ENCODE measurements at places on chromosomes 1 and 21.
A peak's percentile ranks its signal among the peaks of the same experiment; 100 is the strongest.

DNA sequence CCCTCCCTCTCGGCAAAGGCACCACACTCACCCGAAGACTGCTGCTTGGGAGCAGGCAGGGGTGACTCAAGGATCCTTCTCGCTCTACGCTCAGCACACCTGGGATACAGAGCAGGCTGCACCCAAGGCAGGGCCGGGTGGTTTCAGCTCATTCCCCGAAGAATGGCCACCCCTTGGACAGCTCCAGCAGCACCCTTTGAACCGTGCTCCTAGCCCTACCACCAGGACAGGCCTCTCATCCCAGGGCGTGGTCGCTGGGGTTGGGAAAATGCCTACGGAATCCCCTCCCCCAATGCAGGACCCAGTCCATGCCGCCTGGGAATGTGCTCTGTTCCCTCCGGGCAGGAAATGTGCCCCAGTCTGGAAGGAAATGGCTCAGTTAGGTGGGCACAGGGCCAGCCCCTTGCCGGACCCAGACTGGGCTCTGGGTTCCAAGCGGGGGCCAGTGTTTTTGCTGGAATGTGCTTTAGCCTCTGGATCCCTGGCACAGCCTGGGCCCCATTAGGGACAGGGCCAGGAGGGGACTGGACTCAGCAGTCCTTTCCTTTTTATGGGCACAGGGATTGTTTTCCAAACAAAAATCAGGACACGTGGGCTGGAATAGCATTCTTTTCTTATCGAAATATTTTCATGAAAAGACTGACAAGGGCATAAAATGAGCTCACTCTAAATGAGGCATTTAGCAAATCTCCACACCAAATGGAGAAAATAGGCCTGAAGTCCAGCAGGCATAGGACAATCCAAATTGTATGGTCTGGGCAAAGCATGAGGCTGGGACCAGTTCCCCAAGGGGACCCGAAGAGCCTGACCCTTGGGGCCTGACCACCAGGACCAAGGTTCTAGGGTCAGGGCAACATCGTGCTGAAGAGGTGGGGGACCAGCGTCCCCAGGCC lies 7.3 kb downstream of the TMEM82 start:
- DNase-seq, result no peak

DNA sequence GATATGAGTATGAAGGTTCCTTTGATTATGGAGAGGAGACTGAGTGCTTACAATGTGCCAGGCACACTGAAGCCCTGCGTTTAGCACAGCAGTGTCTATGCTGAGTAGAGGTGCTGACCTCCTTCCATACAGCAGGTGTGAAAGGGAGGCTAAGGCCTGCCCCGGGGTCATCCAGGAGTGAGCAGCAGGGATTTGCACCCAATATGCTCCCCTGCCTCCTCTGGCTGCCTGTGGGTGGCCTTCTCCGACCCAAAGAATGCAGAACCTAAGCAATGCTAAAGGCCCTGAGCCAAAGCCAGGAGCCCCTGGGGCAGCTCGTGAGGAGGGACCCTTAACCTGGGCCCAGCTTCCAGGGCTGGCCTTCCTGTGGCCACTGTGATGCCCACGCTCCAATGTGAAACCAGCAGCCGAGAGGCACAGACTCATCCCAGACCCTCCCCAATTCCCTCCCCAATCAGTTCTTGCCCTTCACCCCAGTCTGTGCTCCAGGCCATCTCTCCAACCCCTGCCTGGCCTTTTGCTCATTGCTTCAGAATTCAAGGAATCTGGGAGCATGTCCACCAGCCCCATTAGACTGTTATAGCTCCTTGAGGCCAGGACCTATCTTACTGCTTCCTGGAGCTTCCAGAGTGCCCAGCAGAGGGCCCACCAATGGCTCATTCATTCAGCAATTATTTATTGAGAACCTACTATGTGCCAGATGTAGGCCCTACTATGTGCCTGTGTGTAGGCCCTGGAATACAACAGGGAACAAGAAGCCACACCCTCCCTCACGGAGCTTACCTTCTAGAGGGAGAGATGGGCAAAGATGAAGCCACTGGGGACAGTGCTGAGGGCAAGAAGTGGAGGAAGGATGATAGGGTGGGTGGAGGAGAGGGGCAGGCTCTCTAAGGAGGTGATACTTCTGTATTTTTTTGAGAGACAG lies 53.3 kb downstream of the TAS1R2 start:
- DNase-seq, result no peak

- no peak for DNase-seq
Observed at GRCh38 chr1:212641956-212642355, 33.4 kb downstream of the ATF3 start.

DNA sequence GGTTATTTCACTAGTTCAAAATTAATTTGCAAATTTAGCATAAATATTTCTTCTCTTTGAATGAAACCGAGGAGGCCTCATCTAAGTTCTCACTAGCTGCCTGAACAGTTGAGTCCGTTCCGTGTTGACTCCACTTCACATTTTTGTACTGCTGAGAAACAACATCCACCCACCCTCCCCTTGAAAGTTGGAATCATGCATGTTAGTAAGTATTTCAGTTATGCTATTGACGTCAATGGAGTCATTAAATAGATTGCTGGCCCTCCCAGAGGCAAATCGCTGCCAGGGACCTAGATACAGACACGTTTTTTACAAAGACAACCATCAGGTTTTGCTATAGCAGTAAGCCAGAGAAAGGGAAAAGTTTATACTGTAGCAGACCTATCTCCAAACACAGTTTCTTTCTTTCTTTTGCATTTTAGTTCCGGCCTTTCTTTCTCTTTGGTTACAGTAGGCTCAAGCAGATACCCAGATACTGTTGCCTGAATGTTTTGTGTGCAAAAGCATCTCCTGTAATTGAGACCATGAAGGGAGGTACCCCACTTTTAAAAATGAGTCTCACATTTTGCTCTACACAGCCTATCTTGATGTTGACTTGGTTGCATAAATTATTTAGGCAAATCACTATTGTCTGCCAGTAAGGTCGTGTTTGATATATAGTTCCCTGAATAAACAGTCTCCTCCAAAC lies 262.6 kb upstream of the SGIP1 start:
- DNase-seq, result peak; percentile 52

DNA sequence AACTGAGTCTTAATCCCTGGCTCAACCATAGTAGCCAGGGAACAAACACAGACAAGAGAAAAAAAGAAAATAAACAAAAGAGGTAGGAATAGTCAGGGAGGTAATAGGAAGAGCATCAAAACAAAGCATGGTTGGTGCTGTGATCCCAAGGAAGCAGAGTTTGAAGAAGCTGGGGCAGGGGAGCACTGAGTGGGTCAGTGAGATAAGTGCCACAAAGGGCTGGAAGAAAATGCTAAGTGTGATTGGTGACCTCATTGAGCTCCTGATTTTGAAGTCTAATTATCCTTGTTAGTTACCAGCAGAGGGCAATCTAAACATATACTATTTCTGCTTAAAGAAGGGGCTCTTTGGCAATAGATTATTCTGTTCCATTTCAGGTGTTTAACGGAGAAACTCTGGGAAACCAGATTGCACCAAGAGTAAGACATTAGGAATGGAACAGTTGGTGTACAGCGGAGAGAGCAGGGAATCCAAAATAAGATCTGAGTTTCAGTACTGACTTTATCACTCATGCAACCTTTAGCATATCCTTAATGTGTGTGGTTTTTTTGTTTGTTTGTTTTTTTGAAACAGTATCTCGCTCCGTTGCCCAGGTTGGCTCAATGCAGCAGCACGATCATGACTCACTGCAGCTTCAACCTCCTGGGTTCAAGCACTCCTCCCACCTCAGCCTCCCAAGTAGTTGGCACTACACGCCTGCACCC lies 30.7 kb upstream of the KIAA1614 start:
- DNase-seq, result no peak

- no peak for DNase-seq
Observed at GRCh38 chr1:29556657-29557056, 320.3 kb downstream of the PTPRU start.

GRCh38 chr1:26827663-26828062 lies 1.2 kb downstream of the ZDHHC18 start:
- DNase-seq, result no peak

- no peak for DNase-seq
Observed at GRCh38 chr1:230785636-230786384, 38.6 kb downstream of the CAPN9 start.

- DNase-seq, result no peak
Observed at GRCh38 chr1:197141575-197141974, 4.9 kb downstream of the ASPM start.

DNA sequence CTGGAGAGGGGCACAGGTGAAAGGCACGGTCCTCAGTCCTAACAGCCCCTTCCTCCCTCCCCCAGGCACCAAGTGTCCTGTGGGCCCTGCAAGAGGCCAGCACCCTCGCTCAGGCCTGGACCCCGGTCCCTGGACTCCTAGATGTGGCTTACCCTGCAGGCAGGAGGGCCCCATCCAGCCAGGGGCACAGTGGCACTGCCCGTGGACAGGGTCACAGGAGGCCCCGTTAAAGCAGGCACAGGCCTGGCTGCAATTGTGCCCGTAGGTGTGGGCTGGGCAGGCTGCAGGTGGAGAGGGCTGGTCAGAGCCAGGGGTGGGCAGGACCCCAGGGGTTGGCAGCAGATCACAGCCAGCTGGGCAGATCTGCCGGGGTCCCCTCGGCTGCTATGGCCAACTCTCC lies 44.5 kb downstream of the ARHGEF16 start:
- DNase-seq, result no peak

GRCh38 chr1:245084551-245084950 lies 70.2 kb upstream of the KIF26B start:
- no peak for DNase-seq

DNA sequence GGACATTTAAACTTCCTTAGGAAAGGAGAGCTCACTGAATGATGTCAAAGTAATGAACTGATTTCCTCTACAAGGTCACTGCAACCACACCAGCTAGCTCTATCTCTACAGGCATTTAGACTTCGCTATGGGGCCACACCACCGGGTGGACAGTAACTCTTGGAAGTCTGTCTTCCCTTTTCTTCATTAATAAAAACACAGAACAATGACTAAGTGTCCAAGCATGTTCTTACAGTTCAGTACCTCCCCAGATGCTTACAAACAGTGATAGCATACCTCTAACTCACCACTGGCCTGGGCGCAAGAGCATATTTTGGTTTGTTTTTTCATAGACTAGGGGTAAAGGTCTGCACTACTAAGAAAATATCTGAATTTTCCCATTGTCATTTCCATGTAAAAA lies 54.6 kb downstream of the SIM2 start:
- DNase-seq, result no peak

DNA sequence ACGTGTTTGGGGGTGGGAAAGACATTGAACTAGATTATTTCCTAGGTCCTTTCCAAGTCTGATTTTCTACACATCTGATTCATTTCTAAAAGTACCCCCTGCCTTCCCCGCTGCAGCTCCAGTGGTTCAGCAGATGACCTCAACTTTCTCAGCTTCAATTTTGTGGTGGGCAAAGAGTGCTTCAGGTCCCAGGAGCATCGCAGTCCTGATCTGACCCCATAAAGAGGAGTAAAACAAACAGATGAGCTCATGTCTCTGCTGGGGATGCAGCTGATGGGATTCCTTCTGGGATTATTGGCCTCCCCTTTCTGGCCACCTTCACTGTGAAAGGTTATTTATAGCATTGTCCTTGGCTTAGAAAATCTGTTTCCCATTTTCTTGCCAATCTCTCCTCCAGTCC lies 337.0 kb upstream of the PLXNA2 start:
- no peak for DNase-seq

DNA sequence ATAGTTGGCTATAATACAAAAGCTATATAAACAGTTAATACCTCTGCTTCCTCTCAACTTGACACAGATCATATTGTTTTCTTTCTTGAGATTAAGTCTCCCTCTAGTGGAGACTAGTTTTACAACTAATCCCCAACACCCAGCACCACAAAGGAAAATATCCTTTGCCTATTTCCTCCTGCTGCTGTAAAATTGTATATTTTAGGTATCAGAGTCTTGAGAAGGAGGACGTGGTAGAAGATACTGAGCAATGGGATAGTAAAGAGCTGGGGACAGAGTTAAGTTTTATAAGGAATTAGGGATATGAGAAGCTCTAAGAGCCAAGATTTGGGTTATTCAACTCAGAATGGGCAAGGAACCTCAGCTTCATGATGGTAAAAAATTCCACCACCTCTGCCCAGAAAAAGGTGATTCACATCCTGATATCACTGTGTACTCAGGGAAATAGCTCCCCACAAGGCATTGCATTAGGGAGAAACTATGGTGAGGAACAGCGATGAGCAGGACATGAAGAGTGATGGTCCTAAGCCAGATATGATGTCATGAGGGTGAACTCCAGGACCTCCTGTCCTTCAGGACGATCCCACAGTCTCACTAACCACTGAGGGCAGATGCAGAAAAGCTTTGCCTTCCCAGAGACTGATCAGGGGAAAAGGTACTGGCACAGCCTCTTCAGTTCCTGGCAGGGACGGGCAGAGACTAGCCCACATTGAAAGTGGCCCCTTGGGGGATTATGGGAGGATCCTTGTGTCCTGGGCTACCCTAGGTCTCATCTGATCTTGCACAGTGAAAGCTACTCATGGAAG lies 14.7 kb upstream of the CFAP126 start:
- no peak for DNase-seq

DNA sequence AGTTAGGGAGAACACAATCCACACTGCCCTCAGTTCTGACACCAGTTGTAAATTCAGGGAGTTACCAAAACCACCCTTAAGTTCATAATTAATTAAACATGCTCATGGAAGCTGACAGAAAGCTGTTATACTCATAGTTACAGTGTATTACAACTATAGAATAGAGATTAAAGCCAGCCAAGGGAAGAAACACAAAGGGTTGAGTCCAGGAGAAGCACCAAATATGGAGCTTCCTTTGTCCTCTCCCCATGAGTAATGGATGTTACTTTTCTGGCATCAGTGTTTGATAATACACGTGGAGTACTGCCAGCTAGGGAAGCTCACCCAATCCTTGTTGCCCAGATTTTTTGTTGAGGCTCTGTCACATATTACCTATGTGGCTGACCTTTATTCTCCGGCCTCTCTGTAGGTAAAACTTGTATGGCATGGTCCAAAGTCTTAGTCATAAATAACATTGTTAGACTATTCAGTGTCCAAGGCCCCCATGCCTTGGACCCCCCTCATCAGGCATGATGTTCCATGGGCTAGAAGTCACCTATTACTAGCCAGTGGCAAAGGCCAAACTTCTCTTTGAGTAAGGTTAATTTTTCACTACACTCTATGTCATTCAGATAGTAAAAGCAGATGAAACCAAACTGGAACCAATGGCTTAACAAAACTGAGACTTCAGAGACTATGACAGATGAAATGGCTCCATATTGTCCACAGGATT lies 175.7 kb downstream of the GPR52 start:
- no peak for DNase-seq

GRCh38 chr21:22880573-22880972 lies 1882.4 kb downstream of the NCAM2 start:
- DNase-seq, result no peak

GRCh38 chr1:203207751-203208150 lies 21.2 kb upstream of the CHI3L1 start:
- DNase-seq, result no peak

DNA sequence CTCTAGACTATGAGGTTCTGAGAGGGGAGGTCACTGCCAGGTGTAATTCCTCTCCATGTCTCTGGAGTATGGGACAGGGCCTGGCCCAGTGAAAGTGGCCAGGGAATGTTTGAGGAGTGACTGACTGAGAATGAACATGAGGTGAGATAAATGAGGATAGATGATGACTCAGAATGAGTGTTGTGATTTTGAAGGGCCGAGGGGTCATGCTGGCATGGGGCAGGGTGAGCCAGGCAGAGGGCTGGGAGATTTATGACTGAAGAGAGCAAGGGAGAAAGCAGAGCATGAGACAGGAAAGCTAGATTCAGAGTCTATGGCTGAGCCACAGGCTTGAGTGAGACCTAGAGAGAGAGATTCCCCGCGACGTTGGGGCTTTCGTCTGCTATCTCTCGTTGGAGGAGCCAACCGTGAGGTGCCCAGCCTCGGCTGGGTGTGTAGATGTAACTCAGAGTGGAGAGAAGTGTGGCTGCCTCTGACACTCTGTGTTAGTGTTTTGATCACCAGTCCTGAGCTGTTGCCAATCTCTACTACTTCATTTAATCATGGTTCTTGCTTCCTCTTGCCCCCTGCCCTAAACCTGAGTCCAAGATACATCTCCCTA lies 50.1 kb downstream of the FOXD2 start:
- DNase-seq, result no peak
